ENCODE measurements at places on chromosomes 16 and 17.

GRCh38 chr17:75724016-75725003 lies 3.1 kb downstream of the ITGB4 start:
- no peak for DNase-seq

DNA sequence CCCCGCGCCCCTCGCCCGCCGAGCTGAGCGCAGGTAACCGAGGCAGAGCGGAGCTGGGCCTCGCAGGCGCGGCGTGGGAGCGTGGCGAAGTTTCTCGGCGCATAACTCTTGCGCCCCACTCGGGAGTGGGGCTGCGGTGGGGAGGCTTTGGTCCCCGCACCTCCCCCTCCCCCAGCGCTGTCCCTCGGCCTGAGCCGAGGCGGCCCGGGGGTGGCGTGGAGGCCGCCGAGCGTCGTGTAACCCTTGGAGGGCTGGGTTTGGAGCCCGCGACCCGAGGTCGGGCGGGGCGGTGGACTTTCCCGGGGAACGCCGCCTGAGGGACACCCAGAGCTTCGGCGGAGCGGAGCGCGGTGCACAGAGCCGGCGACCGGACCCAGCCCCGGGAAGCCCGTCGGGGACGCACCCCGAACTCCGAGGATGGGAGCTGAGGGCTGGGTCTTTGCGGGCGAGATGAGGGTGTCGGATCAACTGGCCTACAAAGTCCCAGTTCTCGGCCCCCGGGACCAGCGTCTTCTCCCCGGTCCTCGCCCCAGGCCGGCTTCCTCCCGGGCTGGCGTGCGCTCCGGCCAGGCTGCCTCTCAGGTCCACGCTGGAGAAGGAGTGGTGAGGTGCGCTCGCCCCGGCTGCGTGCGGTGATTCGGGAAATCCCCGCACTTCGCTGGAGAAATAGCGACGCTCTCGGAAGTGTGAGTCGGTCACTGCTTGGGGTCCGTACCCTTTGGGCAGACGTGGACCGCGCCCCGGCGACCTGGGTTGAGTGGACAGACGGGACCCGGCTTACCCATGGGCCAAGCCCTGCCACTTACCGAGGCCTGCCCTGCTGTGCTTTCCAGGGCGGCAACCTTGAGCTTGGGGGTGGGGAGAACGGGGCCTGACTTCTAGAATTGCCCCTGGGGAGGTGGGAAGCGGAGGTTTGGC lies 168.4 kb downstream of the RAB11FIP4 start:
- no peak for DNase-seq

DNA sequence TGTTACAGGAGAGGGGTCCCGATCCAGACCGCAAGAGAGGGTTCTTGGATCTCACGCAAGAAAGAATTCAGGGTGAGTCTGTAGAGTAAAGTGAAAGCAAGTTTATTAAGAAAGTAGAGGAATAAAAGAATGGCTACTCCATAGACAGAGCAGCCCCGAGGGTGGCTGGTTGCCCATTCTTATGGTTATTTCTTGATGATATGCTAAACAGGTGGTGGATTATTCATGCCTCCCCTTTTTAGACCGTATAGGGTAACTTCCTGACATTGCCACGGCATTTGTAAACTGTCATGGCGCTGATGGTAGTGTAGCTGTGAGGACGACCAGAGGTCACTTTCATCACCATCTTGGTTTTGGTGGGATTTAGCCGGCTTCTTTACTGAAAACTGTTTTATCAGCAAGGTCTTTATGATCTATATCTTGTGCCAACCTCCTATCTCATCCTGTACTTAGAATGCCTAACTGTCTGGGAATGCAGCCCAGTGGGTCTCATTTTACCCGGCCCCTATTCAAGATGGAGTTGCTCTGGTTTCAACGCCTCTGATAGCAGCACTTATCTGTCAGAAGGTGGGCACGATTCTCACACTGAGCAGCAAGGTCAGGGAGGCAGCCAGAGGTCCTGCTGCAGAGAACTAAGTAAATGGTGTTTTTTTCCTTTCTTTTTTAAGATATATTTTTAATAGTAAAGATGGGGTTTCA lies 26.5 kb upstream of the XYLT2 start:
- DNase-seq = no peak

DNA sequence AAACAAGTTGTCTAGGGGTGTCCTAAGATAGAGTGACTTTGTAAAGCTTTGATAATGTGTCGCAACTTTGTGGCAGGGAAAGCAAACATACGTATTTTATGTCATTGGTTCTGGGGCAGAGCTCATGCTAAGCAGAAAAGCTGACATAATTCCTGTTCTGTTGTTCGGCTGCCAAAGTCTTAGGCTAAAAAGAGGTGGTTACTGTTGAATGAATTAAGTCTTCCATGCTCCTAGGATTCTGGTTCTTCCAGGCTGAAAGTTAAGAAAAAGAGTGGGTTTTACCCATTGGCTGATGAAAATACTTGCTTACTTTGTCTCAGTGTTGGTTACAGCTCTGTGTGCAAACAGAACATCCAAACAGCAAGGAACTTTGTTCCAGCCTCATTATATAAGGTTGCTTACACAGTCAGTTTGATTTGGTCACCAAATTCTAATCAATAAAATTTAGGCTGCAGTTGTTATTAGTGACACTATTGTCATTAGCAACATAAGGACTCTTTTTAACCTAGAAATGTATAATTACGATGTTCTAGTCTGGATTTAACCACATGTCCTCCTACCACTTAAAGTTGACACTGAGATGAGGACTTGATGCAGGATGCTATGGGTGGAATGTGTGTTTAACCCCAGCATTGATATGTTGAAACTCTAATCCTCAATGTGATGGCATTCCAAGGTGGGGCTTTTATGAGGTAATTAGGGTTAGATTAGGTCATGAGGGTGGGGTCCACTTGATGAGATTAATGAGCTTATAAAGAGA lies 114.0 kb upstream of the GOT2 start:
- DNase-seq = no peak

GRCh38 chr17:45299361-45299760 lies 17.5 kb downstream of the MAP3K14 start:
- no peak for DNase-seq

DNA sequence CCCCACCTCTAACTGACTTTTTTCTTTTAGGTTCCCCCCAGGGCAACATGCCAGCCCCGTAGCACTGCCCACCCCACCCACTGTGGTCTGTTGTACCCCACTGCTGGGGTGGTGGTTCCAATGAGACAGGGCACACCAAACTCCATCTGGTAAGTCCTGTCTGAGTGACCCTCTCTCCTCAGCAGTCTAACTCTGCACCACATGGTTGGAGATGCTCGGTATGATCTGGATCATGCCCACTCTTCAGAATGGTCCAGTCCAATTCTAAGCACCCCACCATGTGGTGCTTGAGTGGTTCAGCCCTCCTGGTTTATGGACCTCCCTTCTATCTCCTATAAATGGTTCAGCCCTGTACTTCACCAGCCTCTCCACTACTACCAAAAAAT lies 5.9 kb downstream of the KDM6B start:
- no peak for DNase-seq

GRCh38 chr16:27389272-27389961 lies 12.6 kb upstream of the IL21R start:
- DNase-seq = no peak

- DNase-seq = no peak
These were observed 241.9 kb downstream of the SLC39A11 start for GRCh38 chr17:72850410-72851118.

- no peak for DNase-seq
These were observed at the start of gene BCAR1 for GRCh38 chr16:75251280-75252048. Gene BCAR1 (minus strand): TSS chr16:75251624. CDS start chr16:75251482, 142 bp downstream.

GRCh38 chr17:17491546-17491988 lies 4.6 kb downstream of the RASD1 start:
- no peak for DNase-seq

DNA sequence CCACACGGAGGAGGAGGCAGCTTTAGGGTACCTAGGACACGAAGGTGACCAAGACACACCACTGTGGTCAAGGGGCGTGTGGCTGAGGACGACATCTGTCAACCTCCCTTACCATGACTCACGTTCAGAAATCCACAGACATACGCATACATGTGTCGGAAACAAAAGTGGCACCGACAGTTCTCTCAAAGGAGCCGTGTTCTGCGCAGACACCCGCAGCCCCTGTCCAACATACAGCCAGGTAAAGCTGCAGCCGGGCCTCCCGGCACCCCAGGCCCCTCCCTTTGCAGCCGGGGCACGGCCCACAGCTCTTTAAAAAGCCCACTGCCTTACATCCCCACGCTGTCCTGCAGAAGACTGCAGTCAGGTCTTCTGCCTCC lies 40.5 kb upstream of the KLHDC4 start:
- DNase-seq = no peak

- no peak for DNase-seq
These were observed 398.9 kb downstream of the PMP22 start for GRCh38 chr17:14866266-14866665.

DNA sequence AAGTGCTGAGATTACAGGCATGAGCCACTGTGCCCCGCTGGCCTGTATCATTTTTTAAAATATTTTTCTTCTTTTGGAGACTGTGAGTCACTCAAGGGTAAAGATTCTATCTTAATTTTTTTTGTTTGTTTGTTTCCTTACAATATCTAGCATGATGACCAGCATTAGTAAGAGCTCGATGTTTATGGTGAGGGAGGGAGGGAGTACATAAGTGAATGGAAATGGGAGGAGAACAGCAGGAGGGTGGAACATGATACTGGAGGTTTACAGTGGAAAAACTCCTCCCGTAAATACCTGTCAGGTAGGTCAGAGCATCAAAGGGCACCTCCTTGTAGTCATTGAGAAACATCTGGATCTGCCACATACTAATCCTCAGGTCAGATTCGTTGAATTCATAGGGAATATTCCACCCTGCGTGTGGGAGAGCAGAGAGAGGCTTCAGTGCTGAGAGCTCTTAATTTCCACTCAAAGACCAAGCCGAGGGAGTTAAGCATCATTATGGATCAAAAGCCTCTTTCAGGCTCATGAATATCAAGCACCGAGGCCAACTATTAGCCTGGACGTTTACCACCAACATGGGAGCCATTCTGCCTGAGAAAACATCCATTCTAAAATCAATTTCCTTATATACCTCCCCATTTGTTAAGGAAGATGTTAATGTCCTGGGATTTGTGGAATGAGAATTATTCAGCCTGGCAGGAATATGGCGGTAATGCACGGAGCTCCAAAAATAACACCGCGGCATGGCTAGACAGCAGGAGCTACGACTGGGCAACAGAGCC lies 51.8 kb downstream of the LYRM1 start:
- DNase-seq = no peak

DNA sequence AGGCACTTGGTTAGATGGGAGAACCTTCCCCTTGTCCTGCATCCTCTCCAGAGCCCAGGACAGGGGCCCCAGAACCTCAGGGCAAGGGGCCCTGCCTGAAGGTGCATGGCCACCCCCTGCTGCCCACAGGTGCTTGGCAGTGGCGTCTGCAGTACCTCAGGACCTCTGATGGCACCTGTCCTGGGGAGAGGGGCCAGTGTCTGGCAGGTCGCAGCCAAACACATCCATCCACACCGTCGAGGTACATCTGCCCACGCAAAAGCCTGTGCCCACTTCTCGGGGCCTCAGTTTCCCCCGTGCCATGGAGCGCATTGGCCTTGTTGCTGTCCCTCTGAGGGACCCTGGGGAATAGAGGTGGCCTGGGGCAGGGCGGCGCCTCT lies 9.3 kb downstream of the MAP2K3 start:
- DNase-seq = no peak
